ENCODE measurements at places on chromosomes 5 and 9.

DNA sequence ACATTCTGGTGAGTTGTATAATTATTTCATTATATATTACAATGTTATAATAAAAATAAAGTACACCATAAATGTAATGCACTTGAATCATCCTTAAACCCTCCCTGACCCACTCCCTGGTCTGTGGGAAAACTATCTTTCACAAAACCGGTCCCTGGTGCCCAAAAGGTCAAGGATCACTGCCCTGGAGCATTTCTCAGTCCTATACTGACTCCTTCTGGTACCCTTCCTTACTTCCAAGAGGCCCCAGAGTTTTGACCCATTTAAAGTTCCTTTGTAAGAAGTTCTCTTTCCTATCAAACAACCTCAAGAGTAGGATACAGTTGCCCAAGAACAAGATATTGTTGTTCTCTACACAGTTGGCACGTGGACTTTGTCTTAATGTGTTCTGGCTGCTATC is 88.9 kb upstream of the TRPM3 start:
- DNase-seq = no peak

- peak; percentile 93 for DNase-seq
Observed at GRCh38 chr5:82749461-82749820, 327.8 kb downstream of the TMEM167A start.

DNA sequence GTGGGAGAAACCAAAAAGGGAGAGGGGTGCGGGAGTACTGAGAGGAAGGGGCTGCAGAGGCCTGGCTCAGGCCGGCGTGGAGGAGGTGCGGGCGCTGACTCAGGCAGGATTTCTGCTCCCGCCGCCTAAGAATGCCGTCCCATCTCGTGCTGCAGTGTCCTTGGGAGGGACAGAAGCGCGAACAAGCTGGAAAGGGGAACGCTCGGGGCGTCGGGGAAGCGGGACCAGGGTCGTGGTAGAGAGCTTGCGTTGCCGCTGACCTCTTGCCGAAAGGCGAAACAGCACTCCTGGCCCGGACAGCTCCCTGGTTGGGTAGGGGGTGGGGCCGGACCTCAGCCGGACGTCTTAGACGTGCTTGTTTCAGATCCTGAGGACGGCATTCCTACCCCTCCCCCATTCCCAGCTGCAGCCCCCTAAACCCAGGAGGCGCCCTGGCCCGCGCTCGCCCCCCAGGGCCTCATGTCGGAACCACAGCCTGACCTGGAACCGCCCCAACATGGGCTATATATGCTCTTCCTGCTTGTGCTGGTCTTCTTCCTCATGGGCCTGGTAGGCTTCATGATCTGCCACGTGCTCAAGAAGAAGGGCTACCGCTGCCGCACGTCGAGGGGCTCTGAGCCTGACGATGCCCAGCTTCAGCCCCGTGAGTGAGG is 1.1 kb downstream of the RELL2 start:
- peak; percentile 68 for DNase-seq

DNA sequence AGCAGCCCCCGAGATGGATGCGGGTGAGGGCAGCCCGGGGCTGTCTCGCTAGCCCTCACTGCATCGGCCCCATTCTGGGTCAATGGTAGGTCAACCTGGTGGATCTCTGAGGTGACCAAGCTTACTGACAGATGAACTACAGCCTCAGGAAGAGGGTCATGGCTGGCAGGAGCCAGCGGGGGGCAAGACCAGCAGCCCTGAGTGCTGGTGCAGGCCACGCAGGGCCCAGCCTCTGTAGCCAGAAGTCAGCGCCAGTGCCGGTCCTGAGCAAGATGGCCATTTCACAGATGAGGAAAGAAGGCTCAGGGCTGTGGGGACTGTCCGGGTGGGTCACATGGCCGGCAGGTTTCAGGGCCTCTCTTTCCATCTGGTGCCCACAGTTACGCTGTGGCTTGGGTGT is 5.1 kb upstream of the DBH start:
- no peak for DNase-seq

Data from muscle of leg (tissue), 16 donors.